Stimulated activated naive CD8-positive, alpha-beta T cell treated with anti-CD3 and anti-CD28 coated beads, Interleukin-15, Interleukin-2, amounts not matched to agents 100 U/mL and 50 U/mL, for 24 hours (primary cell): ENCODE measurements at places on chromosomes 1 and 21.
A peak's percentile ranks its signal among the peaks of the same experiment; 100 is the strongest.

- DNase-seq = no peak
Observed at GRCh38 chr21:46203203-46203600, 18.9 kb upstream of the SPATC1L start.

DNA sequence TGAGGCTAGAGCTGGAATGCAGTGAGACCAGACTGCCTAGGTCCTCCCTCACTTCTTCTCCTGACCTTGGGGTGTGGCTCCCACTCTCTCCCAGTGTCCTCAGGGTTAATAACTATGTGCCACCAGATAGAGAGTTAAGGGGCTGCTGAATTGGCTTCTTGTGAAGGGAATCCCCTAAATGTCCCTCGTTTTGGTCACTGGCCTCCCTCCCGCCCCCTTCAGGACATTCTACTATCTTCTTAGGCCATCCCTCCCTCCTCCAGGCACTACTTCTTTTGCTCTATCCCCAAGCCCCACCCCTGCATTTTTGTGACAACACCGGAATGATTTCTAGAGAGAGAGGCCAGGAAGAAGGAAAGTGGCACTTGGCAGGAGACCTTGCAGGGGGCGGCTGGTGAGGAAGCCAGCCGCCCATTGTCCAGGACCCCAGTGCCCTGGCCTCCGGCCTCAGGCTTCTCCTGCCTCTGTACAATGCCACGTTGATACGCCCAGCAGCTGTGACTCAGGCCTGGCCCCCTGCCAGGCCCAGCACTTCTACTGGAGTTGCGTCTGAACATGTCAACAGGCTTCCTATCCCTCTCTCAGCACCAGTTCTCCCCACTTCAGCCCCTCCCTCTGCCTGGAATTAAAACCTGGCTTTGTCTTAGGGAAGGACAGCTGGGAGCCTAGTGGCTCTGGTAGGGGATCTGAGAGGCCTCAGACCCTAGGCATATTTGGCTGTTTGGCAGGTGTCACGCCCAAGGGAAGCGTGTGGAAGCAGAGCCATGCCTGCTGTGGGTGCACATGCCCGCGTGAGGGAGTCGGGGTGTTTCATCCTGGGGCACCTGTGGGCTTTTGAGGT, 9.1 kb downstream of the LMNA start:
- peak; percentile 73 for DNase-seq

DNA sequence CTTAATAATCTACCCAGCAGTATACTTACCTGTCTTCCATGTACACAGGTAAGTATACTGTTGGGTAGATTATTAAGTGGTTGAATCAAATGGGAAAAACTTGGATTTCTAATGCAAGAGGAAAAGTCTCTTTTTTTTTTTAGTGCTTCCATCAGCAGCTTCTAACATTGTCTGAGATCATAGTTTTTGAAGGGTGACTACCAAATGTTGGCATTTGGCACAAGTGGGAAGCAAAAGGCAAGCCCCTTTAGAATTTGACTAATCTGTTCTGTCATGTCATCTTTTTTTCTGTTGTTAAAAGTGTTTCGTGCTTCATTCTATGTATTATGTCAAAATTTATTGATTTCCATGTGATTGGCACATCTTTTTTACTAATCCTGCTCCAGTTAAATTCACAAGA, 547 bp downstream of the FMO1 start:
- no peak for DNase-seq

DNA sequence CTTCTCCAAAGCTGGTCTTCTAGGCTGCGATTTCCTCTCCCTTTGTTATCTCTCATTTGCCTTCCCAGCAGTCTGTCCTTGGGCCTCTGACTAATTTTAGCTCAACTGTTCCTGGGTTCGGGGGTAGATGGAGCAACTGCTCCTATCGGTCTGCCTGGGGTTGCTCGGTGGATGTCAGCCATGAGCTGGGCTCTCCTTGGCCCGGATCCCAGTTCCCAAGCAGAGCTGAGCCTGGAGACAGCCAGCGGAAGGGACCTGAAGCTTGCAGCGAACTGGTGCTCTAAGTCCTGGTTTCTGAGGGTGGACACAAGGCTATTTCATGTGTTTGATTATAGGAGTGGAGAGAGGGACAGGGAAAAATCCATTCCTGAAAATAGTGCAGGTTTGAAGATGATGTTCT, 423.0 kb downstream of the RPS6KC1 start:
- DNase-seq = no peak

GRCh38 chr1:87252406-87252805, 76.3 kb upstream of the LMO4 start:
- DNase-seq = no peak

DNA sequence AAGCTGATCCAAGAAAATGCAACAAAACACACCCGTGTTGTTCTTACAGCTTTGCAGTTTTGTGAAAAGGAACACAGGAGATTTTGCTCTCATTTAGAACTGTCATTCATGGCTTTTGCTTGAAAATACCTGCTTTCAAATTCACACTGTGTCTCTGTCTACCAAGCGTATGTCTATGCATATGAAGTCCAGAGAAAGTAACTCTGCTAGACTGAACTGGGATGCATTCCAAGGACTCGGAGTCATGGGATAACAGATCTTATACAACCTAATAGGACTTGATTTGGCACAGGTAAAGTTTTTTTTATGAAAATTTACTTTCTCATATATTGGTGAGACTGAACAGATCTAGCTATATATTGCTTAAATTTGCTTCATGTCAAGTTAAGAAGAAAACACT, 102.4 kb downstream of the PTGER3 start:
- DNase-seq = no peak

DNA sequence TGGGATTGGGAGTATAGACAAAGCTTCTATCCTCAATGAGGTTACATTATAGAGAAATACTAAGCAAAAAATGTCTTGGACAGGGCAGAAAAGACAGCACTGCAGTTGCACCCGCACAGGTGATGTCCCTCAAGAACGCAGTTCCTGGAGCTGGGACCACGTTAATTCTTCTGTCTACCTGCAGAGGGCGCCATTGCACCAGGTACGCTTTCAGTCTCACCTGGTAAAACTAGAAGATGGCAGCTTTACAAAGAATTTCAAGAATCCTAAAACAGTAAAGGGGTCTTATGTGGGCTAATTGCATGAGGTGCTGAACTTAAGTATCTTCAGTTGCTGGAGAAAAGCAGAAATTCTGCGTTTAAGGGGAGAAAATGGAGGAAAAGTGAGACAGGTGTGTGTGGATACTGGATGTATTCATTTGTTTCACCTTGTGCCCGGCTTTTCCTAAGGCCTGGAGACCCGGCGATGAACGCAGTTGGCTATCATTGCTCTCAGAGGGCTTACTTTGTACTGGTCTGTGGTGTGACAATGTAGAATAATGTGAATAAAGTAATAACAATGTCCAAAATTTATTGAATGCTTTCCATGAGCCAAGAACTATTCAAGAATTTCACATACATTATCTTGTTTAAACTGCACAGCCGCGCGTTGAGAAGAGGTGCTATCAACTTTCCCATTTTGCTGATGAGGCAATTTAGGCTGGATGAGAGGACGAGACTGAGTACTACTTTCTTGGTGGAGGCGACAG, 276.3 kb upstream of the GREM2 start:
- peak; percentile 25 for DNase-seq

DNA sequence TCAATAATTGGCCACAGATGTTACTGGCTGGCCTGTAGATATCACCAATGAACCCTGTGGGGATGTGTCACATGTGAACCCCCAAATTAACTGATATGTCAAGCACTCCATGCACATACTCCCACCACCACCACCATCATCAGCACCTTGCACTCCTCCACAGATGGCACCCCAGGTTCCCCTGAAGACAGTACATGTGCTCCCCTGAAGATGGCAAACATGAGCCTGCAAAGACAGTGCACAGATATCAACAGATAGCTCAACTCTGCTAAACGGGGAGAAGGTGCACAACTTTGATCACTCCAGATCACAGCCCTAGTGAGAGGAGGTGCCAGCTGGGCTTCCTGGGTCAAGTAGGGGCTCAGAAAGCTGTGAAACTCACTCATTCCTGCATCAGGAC, 74.4 kb downstream of the CLCA4 start:
- no peak for DNase-seq

DNA sequence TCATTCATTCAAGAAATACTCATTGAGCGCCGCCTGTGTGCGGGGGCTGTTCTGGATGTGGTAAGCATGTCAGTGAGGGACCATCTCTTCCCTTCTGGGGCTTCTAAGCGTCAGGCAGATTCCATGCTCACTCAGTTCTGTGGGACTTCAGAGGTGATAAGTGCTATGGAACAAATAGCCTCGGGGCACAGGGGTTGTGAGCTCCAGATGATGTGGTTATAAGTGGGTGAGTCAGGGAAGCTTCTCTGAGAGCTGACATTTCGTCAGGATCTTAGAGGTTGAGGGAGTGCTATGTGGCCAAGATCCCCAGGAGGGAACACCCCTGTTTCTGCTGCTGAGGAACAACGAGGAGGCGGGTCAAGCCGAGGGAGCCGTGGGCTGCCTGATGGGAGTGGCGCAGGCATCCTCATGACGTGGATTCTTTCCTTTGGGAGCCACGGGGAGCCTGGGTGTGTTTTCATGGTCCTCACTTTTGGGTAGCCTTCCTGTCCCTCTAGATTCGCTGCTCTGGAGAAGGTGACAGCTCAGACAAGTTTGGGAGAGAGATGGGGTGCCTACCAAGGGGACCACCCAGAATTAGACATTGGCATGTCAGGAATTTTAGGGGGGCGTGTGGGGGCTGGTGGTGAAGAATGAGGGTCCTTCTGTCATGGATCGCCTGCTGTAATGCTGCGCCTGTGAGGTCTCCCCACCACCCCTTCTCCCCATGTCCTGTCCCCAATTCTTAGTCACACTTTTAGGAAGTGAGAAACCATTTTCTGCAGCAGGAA, 38.5 kb downstream of the HUNK start:
- no peak for DNase-seq

- DNase-seq = no peak
Observed at GRCh38 chr1:32592943-32593342, 53.7 kb downstream of the ZBTB8A start.

- peak; percentile 90 for DNase-seq
Observed at GRCh38 chr1:33295450-33296081, 25.3 kb downstream of the A3GALT2 start.

DNA sequence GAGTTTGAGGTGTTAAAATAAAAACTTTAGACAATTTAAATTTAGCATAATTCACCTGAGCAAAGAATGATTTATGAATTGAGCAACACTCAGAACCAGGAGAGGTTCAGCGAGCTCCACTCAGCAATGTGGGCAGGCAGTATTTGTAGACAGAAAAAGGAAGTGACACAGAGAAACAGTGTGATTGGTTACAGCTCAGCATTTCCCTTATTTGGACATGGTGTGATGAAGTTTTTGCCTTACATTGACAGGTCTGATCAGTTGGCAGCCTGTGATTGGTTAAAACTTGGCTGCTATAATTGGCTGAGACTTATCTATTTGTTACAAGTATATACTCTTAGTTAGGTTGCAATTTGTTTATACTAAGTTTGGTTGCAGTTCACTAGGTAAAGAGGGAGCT, 621.2 kb upstream of the PRMT6 start:
- no peak for DNase-seq

- no peak for DNase-seq
Observed at GRCh38 chr21:36321325-36322082, 1.5 kb downstream of the MORC3 start.

- DNase-seq = no peak
Observed at GRCh38 chr1:50289495-50289894, 133.7 kb downstream of the DMRTA2 start.

GRCh38 chr1:27831568-27832410, 1.2 kb downstream of the PPP1R8 start:
- no peak for DNase-seq

- peak; percentile 62 for DNase-seq
Observed at GRCh38 chr1:151060007-151060656, at the start of gene MLLT11. TSS of gene MLLT11 (plus strand) at chr1:151060397. CDS start at chr1:151067225, 6,828 bp downstream.

DNA sequence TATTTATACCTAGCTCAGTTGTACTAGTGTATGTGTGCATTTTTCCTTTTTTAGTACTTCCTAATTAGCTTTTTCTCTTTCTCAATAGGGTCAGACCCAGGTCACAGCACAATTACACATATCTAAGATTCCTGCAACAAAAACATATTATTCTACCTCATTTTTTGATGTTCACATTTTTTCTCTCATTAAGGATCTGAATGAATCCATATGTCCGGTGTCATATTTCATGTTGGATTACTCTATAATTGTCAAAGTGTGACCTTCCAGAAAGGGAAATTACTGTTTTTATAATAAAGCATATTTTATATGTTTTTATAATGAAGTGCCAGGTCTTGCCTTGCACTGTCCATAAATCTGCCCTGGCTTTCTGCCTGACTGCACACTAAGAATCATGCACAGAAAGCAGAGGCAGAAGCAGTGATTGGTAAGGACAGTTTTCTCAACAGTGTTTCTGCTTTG, 143.7 kb downstream of the KCNT2 start:
- DNase-seq = no peak

GRCh38 chr1:12472798-12473551, 145.0 kb downstream of the DHRS3 start:
- DNase-seq = peak; percentile 83

- DNase-seq = no peak
Observed at GRCh38 chr1:41109310-41110197, 88.0 kb upstream of the SLFNL1 start.
